HFFc6 (cell line): ENCODE measurements at places on chromosomes 2 and 18.

GRCh38 chr2:17878281-17879136 lies at the start of gene KCNS3:
Gene KCNS3, plus strand, starts transcription at chr2:17878667. Its CDS starts 52,342 bp downstream, at chr2:17931009.
- H3K27ac ChIP-seq = no peak within 1 kb of the TSS
- peaks cover 37% of the 10 kb centered on the region for H3K27me3 ChIP-seq
- H3K4me1 ChIP-seq = no peaks in the 10 kb centered on the region; the same call in 1 of the 2 replicates
- DNase-seq = no peak
- no peaks in the 10 kb centered on the region for H3K36me3 ChIP-seq
- peak within 1 kb of the TSS; percentile 87 for H3K4me3 ChIP-seq

DNA sequence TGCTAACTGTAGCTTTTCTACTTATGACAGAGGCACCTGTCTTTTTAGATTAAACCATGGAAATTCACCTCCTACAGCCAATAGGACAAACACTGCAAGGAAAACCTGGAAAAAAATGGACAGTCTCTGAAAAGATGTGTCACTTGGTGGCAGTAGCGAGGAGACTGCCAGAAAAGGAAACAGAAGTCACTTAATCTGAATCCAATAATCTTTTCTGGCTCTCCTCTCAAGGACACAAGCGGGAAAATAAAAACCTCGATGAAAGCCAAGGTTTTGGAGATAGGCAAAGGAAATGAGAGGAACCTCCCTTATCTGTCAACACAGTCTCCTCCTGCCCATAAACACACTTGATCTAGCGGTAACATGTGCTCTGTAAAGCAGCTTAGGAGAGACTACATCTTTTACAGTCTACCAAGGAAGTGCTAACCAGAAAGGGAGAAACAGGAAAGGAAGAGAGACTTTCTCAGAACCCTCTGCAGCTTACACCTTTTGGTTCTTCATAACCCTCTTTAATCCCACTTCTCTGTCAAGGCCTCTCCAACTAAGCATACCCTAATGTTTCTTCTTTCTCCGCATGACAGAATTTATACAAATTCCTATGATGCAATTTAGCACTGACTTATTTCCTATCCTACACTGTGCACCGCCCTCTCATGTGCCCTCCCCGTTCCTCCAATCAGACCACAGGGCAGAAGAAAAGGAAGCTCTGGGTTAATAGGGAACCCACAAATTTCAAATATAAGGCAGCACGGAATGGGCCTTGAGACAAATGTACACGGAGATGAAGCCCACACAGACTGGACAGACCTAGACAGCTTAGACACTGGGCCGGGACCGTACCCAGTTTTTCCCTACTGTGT lies 52.8 kb downstream of the CLASP1 start:
- H3K36me3 ChIP-seq = no peaks in the 10 kb centered on the region
- peak overlapping the region; percentile 81 for H3K27ac ChIP-seq
- no peaks in the 10 kb centered on the region for H3K27me3 ChIP-seq
- peak; percentile 63 for DNase-seq
- H3K4me1 ChIP-seq = peaks cover 43% of the 10 kb centered on the region

- peaks cover 70% of the 10 kb centered on the region for H3K36me3 ChIP-seq
- peak overlapping the region; percentile 94 for H3K27ac ChIP-seq
- no peak for DNase-seq
Observed at GRCh38 chr18:8795586-8796325, 90.4 kb downstream of the MTCL1 start.

- no peak overlapping the region for H3K27ac ChIP-seq
- H3K36me3 ChIP-seq = peaks cover 4% of the 10 kb centered on the region; the same call in 1 of the 2 replicates
- no peak overlapping the region for H3K4me3 ChIP-seq
- H3K4me1 ChIP-seq = no peaks in the 10 kb centered on the region
Observed at GRCh38 chr2:13585732-13586131, 869.0 kb downstream of the TRIB2 start.

DNA sequence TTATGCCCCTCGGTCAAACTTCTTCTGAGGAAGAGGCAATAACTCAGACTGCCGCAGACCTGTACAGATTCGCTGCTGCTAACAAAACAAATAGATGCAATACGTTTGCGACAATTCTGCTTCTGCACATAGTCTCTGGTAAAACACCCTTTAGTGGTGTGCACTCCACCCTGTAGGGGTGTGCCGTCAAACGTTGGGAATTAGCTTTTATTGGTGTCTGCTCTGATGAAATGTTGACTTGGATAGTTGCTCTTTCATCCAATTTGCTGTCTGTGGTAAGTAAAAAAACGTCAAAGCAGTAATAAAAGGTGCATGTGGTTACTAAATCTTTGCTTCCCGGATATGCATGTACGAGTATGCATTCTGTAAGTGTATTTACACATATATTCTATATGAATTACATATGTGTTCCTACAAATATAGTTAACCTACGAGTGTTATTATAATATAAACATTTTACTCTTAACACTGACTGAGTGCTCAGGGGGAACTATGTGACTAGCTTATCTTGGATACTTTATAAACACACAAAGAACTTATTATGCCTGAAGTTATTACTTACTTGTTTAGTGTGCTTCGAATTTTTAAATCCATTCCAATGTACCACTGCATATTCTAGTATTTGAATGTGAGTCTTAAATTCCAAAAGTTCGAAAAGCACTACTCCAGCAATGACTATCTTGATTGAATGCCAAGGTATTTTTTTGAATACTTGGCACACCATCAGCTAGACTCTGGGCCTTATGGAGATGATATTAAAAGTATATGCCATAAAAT lies 610.2 kb downstream of the ZEB2 start:
- no peaks in the 10 kb centered on the region for H3K36me3 ChIP-seq
- no peaks in the 10 kb centered on the region for H3K4me1 ChIP-seq
- no peak for DNase-seq
- no peaks in the 10 kb centered on the region for H3K27me3 ChIP-seq
- H3K27ac ChIP-seq = no peak overlapping the region
- no peak overlapping the region for H3K4me3 ChIP-seq

DNA sequence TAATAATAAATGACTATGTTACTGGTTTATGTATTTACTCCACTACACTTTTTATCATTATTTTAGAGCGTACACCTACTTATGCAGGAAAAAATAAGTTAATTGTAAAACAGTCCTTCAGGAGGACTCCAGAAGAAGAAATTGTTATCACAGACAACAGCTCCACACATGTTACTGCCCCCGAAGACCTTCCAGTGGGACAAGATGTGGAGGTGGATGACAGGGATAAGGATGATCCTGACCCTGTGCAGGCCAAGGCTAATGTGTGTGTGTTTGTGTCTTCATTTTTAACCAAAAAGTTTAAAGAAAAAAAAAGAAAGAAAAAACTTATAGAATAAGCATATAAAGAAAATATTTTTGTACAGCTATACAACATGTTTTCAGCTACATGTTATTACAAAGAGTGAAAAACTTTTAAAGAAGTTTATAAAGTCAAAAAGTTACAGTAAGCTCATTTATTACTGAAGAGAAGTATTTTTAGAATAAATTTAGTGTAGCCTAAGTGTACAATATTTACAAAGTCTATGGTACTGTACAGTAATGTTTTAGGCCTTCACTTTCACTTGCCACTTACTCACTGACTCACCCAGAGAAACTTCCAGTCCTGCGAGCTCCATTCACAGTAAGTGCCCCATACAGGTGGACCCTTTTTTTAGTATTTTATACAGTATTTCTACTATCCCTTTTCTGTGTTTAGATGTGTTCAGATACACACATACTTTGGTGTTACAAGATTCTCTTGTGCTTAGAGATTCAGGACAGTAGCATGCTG lies 7.5 kb downstream of the TGFBRAP1 start:
- peak; percentile 29 for DNase-seq
- H3K4me1 ChIP-seq = peaks cover 70% of the 10 kb centered on the region
- no peak overlapping the region for H3K4me3 ChIP-seq
- H3K27me3 ChIP-seq = no peaks in the 10 kb centered on the region
- H3K27ac ChIP-seq = no peak overlapping the region

DNA sequence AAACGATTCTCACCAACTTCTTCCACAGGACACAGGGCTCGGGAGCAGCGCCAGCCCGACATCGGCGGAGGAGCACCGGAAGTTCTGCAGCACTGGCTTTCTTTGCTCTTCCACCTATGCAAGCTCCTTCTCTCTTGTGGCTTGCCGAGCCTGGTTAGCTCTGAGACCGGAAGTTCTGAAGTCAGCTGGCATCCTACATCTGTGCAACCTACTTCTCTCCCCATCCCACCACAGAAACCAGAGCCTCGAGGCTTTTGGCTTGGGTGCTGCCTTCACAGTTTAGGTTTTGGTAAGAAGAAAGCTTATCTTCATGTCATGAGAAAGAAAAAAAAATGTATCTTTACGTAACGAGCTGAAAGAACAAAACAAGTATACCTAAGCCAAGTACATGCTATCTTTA lies 111.7 kb downstream of the ANKRD44 start:
- H3K4me3 ChIP-seq = no peak overlapping the region
- no peaks in the 10 kb centered on the region for H3K4me1 ChIP-seq
- no peak for DNase-seq
- peaks cover 1% of the 10 kb centered on the region for H3K27me3 ChIP-seq
- no peak overlapping the region for H3K27ac ChIP-seq
- H3K36me3 ChIP-seq = no peaks in the 10 kb centered on the region

- no peaks in the 10 kb centered on the region for H3K27me3 ChIP-seq
- H3K27ac ChIP-seq = peak overlapping the region; percentile 97
- H3K4me3 ChIP-seq = no peak overlapping the region
- H3K36me3 ChIP-seq = 0 out of 2 replicates have a peak, but pooled peaks cover 4% of the 10 kb centered on the region
- no peak for DNase-seq
Observed at GRCh38 chr2:189208254-189208653, 28.7 kb upstream of the COL5A2 start.

DNA sequence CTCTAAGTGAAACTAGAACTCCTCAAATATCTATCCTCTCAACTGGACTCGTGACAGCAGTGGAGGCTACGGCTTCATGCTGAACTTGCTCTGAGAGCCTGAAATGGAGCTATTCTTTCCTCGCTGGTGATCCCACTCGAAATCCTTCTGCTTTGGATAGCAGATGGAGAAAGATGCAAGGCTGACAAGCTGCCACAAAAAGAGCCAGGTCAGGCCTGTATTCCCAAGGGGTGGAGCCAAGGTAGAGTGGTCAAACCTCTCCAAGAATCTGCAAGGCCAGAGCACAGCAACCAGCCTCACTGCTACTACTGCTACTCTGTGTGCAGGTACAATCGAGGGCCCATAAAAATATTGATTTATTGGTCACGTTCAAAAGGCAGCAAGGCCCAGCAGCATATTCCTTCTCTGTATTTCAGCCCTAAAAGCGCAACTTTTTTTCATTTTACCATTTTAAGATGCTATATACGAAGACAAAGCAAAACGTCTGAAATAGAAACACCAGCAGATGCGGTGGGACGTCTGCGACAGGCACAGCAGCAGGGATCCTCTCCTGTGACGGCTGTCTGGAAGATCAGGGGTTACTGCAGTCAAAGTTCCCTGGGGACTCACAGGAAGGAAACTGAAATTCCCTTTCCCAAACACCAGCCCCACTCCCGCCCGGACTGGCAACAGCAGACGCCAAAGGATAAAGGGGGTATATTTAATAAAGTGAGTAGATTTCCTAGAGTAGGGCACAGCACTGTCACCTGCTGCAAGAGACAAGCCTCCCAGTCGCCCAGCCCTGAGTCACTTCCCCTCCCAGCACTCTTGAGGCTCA lies 2.4 kb downstream of the SPRED2 start:
- no peaks in the 10 kb centered on the region; the same call in 1 of the 2 replicates for H3K27me3 ChIP-seq
- no peaks in the 10 kb centered on the region for H3K36me3 ChIP-seq
- H3K4me1 ChIP-seq = peaks cover 35% of the 10 kb centered on the region

DNA sequence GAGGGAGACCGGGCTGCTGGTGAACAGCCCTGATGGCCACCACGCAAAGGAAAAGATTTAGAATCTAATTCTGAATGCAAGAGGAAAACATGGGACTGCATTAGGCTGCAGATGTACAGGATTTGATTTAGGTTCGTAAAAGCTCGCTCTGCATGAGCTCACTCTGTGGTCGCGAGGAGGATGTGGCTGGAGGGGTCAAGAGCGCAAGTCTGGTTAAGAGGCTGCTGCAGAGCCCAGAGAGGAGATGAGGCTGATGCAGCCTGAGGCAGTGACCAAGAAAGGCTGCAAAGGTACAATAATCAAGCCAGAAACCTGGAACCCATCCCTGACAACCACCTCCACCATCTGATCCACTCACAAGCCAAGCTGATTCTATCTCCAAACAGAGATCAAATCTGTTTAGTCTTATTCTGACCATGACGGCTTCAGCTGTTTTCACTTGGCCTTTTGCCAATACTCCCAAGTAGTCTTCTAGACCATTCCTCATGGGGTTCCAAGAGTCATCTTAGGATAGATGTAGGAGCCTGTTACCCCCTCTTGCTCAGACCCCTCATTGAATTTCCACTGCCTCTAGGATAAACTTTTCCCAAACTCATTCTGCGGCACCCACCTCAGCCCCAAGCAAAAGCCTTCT lies 58.9 kb upstream of the ARL4C start:
- H3K4me1 ChIP-seq = peaks cover 15% of the 10 kb centered on the region
- no peaks in the 10 kb centered on the region; the same call in 1 of the 2 replicates for H3K36me3 ChIP-seq
- H3K27ac ChIP-seq = no peak overlapping the region
- no peak for DNase-seq
- H3K4me3 ChIP-seq = no peak overlapping the region

- H3K27me3 ChIP-seq = no peaks in the 10 kb centered on the region
- no peak for DNase-seq
- H3K36me3 ChIP-seq = no peaks in the 10 kb centered on the region
- H3K4me1 ChIP-seq = no peaks in the 10 kb centered on the region
Observed at GRCh38 chr18:44039216-44039615, 641.5 kb upstream of the SETBP1 start.

GRCh38 chr18:58222432-58223125 lies 178.6 kb downstream of the NEDD4L start:
- H3K36me3 ChIP-seq = no peaks in the 10 kb centered on the region
- H3K27me3 ChIP-seq = no peaks in the 10 kb centered on the region; the same call in 1 of the 2 replicates
- peaks cover 71% of the 10 kb centered on the region for H3K4me1 ChIP-seq
- peak overlapping the region; percentile 85 for H3K4me3 ChIP-seq

DNA sequence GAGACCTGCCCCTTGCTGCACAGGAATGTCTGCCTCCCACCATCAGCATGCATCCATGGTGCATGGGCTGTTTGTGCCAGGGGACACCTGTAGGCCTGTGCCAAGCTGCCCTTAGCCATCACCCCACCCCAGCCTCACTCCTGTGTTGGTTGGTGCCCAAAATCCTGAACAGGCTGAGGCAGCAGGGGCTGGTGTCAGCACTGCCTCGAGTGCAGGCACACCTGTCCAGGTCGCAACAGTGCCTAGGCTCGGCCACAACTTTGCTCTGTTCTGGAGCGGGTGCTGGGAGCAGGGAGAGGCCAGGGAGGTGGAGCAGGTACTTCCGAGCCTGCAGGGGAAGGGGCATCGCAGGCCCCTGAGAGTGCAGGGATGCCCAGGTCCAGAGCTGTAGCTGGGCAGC lies 69.1 kb downstream of the SRBD1 start:
- DNase-seq = no peak
- H3K36me3 ChIP-seq = peaks cover 23% of the 10 kb centered on the region
- H3K4me3 ChIP-seq = no peak overlapping the region
- H3K4me1 ChIP-seq = no peaks in the 10 kb centered on the region
- no peaks in the 10 kb centered on the region; the same call in none of the 2 replicates for H3K27me3 ChIP-seq
